ENCODE measurements at places on chromosomes 12 and 14. TPM values are rescaled to one million over a fixed set of nuclear protein-coding genes. Genes with fewer than 3 reads are reported as not detected.

DNA sequence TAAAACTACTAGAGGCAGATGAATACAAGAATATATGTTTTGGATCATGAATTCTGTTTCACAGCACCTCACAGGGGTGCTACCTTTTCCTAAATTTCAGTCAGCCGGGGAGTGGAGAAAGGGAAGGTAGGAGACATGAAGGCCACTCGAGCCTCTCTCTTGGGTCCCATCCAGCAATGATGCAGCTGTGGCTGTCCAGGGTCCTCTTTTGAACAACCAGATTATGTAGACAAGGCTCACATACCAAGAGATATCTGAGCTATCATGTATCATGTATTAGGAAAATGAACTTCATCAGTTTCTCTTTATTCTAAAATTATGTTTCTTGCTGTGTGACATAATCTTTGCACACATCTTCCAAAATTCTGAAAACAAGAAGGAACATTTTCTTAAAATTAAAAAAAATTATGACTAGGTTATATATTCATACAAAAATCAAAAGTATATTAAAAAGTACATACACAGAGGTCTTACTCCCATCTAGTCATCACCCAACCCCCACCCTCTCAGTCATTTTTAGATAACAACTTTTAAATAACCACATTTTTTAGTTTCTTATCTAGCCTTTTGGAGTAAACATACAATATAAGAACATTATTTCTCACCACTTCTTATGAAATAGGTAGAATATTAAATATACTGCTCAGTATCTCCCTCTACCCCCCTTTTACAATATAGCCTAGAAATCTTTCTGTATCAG, 88.7 kb downstream of the ACADS start:
- no peak for DNase-seq

Gene TAS2R46
- total RNA-seq = 0.46 TPM

- peak; percentile 17 for DNase-seq
Observed at GRCh38 chr14:79514700-79515099, 696.6 kb downstream of the DIO2 start.

Gene TMTC2
- 41.3 TPM for total RNA-seq

DNA sequence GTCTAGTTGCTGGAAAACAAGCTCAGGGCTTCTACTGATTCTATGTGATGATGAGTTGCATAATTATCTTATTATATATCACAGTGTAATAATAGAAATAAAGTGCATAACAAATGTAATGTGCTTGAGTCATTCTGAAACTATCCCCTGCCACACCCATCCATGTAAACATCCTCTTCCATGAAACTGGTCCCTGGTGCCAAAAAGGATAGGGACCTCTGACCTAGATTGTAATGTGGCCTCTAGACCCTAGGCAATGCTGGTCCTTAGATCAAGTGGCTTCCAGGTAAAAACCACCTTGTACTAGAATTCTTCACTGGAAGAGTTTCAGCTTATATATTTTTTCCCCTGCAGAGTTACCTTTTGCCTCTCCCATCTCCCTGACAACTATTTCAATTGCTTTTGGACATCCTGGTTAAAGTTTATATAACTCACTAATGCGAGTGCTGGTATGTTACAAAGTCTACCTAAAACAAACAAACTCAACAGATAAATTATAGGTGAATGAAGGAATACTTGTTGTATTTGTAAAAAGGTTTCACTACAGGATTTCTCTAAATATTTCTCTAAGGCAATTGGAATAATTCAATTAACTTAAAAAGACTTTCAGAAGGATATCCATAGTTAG, 462.5 kb downstream of the NAV3 start:
- peak; percentile 55 for DNase-seq

Measured in mucosa of gallbladder (tissue), 1 donor.